ENCODE measurements at places on chromosomes 7 and 10.

- no peaks in the 10 kb centered on the region for H3K4me1 ChIP-seq
- H3K27me3 ChIP-seq, result no peaks in the 10 kb centered on the region
- peaks cover 12% of the 10 kb centered on the region for H3K36me3 ChIP-seq
- no peak overlapping the region for H3K4me3 ChIP-seq
- H3K27ac ChIP-seq, result no peak overlapping the region
- DNase-seq, result no peak
Observed at GRCh38 chr7:139271718-139272628, 40.9 kb downstream of the UBN2 start.

- DNase-seq, result no peak
- H3K27ac ChIP-seq, result no peak overlapping the region
- H3K4me1 ChIP-seq, result no peaks in the 10 kb centered on the region
- peaks cover 18% of the 10 kb centered on the region for H3K27me3 ChIP-seq
- H3K4me3 ChIP-seq, result no peak overlapping the region
Observed at GRCh38 chr10:61589547-61590243, 73.0 kb upstream of the CABCOCO1 start.

DNA sequence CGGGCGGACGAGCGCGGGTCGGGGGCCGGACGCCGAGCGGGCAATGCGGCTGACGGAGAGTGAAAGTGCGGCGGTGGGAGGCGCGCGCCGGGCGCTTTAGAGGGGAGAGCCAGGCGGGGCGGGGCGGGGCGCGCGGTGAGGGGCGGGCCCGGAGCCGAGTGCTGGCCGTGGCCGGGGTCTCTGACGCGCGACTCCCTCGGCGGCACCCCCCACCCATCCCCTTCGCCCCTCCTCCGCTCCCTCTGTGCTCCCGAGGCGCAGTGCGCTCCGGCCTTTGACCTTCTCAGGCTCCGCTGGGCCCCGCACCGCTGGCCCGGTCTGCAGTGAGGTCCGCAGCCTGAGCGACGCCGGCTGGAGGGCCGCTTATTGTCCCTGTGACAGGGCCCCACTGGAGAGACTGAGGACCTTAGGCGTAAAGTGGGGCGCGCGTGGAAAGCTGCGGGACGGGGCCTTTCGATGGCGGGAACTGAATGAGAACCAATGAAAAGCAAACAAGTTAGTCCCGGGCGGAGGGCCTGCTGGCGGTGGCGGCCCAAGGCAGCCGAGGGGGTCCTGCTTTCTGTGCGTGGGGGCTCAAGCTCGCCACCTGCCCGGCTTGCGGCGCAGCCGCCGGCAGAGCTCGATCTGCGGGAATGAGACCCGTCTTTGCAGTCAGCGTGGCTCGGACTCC, at the start of gene CXCL12:
Gene CXCL12, minus strand, starts transcription at position 72 of the 670 bp plus-strand sequence. CDS start 92 bp downstream, outside the sequence.
- H3K4me3 ChIP-seq, result peak within 1 kb of the TSS; percentile 63
- H3K27ac ChIP-seq, result no peak within 1 kb of the TSS
- no peak for DNase-seq

GRCh38 chr10:125555743-125556142, 127.2 kb downstream of the TEX36 start:
- no peak for DNase-seq
- H3K36me3 ChIP-seq, result peaks cover 2% of the 10 kb centered on the region
- H3K4me3 ChIP-seq, result no peak overlapping the region
- peaks cover 16% of the 10 kb centered on the region for H3K27me3 ChIP-seq

DNA sequence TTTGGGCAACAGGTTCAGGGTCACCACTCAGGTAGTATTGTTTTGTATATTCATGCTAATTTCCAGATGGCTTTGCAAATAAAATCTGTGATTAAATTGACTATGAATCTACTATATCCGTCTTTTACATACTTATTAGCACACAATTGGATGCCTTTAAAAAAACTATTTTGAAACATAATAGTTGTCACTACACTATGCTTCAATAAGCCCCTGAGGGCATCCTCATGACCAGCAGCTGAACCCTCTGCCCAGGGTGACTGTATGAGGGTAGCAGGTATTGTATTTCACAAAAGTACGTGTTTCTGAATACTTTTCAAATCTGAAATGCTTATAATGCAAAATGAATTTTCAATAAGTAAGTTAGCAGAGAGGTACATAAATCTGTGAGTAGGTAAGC, 97.3 kb downstream of the DNAH11 start:
- no peak overlapping the region for H3K27ac ChIP-seq
- H3K36me3 ChIP-seq, result no peaks in the 10 kb centered on the region
- no peak overlapping the region for H3K4me3 ChIP-seq
- no peak for DNase-seq

GRCh38 chr7:29968683-29969395, 20.8 kb downstream of the SCRN1 start:
- no peak overlapping the region for H3K4me3 ChIP-seq
- peaks cover 58% of the 10 kb centered on the region for H3K27me3 ChIP-seq
- DNase-seq, result no peak
- H3K27ac ChIP-seq, result no peak overlapping the region
- H3K36me3 ChIP-seq, result peaks cover 5% of the 10 kb centered on the region
- H3K4me1 ChIP-seq, result peaks cover 11% of the 10 kb centered on the region

GRCh38 chr7:25669961-25670841, 441.9 kb upstream of the NPVF start:
- no peaks in the 10 kb centered on the region for H3K36me3 ChIP-seq

- DNase-seq, result no peak
- H3K27me3 ChIP-seq, result peaks cover 10% of the 10 kb centered on the region
Observed at GRCh38 chr10:84902553-84902952, 574.2 kb downstream of the CCSER2 start.

DNA sequence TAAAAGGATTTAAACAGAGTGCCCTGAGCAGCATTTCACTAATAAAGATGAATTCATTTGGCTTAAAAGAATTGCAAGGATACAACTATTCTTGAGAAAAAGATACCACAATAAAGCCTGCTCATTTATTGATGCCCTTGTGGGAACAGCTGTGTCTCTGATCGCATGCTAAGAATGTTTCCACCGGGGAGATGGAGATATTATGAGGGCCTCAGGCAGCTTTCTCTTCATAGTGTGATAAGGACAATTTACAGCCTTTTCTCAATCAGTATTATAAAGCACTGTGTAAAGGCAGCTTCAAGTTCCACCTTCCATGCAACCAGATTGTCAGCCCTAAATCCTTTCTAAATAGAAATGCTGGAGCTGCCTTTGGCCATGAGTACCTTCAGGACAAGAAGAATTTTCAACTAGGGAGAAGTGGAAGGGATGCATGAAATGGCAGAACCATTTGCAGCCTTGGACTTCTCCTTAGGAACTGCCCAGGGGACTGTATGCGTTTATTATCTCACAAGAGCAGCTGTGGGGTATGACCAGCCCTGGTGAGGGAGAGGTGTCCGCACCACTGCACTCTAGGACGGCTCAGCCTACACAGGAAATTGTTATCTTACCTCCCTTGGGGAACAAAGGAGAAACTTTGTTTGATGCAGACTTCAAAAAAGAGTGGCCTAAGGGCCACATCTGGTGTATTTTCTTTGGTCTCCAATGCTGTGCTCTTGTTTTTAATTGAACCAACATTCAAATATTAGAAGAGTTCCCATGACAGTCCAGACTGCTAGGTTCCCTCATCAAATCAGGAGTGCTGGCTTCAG, 116.9 kb upstream of the PCGF5 start:
- H3K27ac ChIP-seq, result no peak overlapping the region
- H3K36me3 ChIP-seq, result no peaks in the 10 kb centered on the region
- no peaks in the 10 kb centered on the region for H3K4me1 ChIP-seq
- H3K4me3 ChIP-seq, result no peak overlapping the region
- H3K27me3 ChIP-seq, result no peaks in the 10 kb centered on the region

- no peak for DNase-seq
- H3K27ac ChIP-seq, result no peak overlapping the region
- H3K4me1 ChIP-seq, result peaks cover 2% of the 10 kb centered on the region
Observed at GRCh38 chr7:55140221-55140940, 121.6 kb downstream of the EGFR start.

- DNase-seq, result no peak
- no peak overlapping the region for H3K4me3 ChIP-seq
- H3K27ac ChIP-seq, result no peak overlapping the region
- no peaks in the 10 kb centered on the region for H3K27me3 ChIP-seq
Observed at GRCh38 chr7:159192013-159192412, 47.3 kb upstream of the VIPR2 start.

- DNase-seq, result no peak
- H3K4me1 ChIP-seq, result peaks cover 11% of the 10 kb centered on the region
- no peaks in the 10 kb centered on the region for H3K27me3 ChIP-seq
- H3K27ac ChIP-seq, result peak overlapping the region; percentile 43
Observed at GRCh38 chr7:154996756-154997155, 6.2 kb downstream of the PAXIP1 start.

GRCh38 chr7:24724451-24725190, 32.6 kb downstream of the GSDME start:
- H3K27ac ChIP-seq, result no peak overlapping the region
- peaks cover 4% of the 10 kb centered on the region for H3K36me3 ChIP-seq
- DNase-seq, result no peak
- H3K4me3 ChIP-seq, result no peak overlapping the region

- no peak overlapping the region for H3K27ac ChIP-seq
- no peak for DNase-seq
- H3K4me1 ChIP-seq, result no peaks in the 10 kb centered on the region
- H3K36me3 ChIP-seq, result no peaks in the 10 kb centered on the region
- no peaks in the 10 kb centered on the region for H3K27me3 ChIP-seq
- H3K4me3 ChIP-seq, result no peak overlapping the region
Observed at GRCh38 chr10:109259293-109259692, 664.0 kb downstream of the XPNPEP1 start.

- no peak for DNase-seq
- no peak overlapping the region for H3K4me3 ChIP-seq
- H3K4me1 ChIP-seq, result peaks cover 23% of the 10 kb centered on the region
- peaks cover 4% of the 10 kb centered on the region for H3K27me3 ChIP-seq
- H3K27ac ChIP-seq, result peak overlapping the region; percentile 79
Observed at GRCh38 chr10:11442001-11442773, 169.3 kb downstream of the USP6NL start.

DNA sequence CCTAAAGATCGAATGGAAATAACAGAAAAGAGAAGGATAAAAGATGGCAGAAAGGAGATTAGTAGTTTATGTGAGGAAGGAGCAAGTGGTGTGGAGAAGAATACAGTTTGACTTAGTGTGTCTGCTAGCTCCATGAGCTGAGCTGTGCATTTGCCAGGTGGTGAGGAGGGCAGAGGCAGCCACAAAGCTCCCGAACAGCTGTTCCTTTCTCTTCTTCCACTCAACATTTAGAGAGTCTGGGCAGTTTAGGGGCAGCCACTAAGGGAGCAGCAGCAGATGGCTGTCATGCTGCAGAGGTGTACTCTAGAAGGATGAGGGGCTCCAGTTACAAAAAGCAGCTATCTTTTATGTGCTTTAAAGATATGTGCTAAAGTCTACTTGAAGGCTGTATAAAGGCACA, 674.4 kb downstream of the GRM8 start:
- no peak for DNase-seq
- H3K27me3 ChIP-seq, result no peaks in the 10 kb centered on the region
- H3K4me1 ChIP-seq, result no peaks in the 10 kb centered on the region
- no peak overlapping the region for H3K27ac ChIP-seq
- H3K4me3 ChIP-seq, result no peak overlapping the region
- no peaks in the 10 kb centered on the region for H3K36me3 ChIP-seq

DNA sequence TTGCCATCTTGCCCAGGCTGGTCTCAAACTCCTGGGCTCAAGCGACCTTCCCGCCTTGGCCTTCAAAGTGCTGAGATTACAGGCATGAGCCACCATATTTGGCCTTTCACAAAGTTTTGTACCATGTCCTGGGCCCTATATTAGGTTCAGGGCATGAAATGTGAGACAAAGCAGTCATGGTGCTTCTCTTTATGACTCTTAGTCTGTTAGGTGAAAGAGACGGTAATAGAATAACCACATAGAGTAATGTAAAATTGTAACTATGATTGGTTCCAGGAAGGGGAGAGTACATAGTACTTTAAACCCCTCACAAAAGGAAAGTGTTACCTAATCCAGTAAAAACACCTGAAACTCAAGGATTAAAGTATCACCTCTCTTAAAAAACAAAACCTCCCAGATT, 144.7 kb downstream of the SPAG6 start:
- no peaks in the 10 kb centered on the region for H3K36me3 ChIP-seq
- H3K27me3 ChIP-seq, result peaks cover 32% of the 10 kb centered on the region
- H3K4me3 ChIP-seq, result no peak overlapping the region
- DNase-seq, result no peak

DNA sequence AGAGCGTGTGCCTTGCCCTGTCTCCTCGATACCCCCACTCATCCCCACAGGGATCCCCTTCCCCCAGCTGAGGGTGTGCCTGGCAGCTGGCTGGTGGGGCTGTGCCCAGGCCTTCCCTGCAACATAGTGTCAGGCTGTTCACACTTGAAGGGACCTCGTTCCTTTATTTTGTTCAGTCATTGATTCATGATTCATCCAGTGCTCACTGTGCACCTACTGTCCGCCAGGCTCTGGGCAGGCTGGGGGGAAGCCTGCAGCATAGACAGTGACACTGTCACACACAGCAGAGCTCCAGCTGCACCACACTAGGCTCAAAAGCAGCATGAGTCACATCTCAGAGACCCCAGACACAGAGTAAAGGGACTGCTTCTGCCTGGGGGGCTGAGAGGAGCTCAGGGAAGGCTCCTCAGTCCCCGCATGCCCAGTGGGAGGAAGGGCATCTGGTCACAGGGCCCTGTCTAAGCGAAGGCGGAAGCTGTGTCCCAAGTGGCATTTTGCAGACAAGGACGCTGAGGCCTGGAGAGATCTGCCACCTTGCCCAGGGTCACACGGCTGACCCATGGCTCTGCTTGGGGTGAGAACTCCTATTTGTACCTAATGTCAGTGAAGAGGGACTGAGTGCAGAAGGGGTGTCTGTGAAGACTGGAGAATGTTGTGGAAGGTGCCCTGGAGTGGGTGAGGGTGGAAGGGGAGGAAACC, 27.9 kb downstream of the CDH23 start:
- H3K27me3 ChIP-seq, result peaks cover 30% of the 10 kb centered on the region
- peaks cover 2% of the 10 kb centered on the region for H3K36me3 ChIP-seq
- no peak overlapping the region for H3K4me3 ChIP-seq

DNA sequence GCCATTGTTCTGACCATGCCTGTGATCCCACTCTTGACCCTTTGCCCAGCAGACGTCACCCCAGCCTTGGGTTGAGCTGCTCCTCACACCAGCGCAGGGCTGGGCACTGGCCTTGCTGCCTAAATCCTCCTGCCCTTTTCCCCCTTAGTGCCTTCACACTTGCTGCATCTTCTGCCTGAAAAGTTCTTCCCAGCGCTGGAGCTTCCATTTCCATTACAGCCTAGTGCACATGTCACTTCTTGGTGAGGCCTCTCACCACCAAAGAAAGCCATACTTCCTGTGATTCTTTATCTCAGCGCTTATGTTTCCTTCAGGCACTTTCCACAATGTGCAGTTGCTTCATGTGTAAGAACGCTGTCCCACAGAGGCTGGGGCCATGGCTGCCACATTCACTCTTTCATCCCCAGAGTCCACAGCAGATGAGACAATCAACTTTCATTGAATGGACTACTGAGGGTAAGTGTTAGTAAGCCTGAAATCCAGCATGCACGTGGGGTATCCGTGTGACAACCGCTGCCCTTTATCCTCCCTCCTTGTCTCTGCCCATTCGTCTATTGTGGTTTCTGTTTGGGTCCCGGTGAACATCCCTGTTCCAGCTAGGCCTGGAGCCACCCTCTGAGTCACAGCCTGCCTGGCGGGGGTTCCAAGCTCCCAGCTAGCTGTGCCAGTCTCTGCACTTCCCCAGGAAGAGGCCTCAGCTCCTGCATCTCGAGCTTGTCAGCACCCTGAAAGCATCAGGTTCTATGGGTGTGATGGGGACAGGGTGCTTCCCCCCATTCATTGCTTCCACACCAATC, 37.3 kb downstream of the ADRA2A start:
- H3K27ac ChIP-seq, result no peak overlapping the region
- peak overlapping the region; percentile 7 for H3K4me3 ChIP-seq

Measured in T-helper 17 cell (primary cell).